Left lung (tissue), 14 donors: ENCODE measurements at places on chromosomes 5 and 9.

DNA sequence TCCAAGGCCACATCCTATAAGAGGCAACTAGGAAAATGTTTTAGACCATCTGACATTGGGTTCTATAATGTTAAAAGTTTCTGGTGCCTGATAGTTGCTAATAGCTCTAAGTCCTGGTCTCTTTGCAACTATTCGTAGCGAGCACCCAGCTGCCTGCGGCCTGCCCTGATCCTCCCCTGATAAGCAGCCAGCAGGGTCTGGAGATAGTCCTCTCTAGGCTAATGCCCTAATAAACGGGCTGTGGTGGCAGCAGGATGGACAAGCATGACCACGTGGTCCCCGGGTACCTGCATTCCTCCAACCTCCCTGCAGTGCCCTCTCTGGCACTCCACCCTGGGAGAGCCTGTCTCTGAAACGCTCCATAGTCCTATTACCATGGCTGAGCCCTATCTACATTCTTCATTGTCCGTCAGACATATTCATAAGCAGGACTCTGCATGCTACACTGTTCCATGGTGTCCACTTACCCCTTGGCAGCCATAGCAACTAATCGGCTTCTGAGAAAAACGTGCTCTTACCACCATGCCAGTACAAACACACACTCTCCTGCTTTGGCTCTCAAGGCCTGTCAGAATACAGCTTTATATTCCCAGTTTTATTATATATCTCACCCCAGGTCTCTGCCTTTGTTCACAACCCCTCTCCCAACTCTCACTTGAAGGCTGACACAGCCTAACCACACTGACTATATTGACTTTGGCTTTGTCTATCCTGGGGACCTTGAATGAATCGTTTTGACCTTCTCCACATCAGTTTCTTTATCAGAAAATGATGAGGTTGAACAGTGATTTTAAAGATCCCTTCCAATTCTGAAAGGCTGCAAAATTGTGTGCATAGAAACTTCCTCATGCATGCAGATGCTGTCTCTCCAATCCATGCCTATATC, 49.9 kb upstream of the DAPK1 start:
- no peak for DNase-seq
- H3K4me1 ChIP-seq, result no peaks in the 10 kb centered on the region
- H3K27ac ChIP-seq, result no peak overlapping the region
- H3K36me3 ChIP-seq, result no peaks in the 10 kb centered on the region
- no peak overlapping the region for H3K4me3 ChIP-seq

DNA sequence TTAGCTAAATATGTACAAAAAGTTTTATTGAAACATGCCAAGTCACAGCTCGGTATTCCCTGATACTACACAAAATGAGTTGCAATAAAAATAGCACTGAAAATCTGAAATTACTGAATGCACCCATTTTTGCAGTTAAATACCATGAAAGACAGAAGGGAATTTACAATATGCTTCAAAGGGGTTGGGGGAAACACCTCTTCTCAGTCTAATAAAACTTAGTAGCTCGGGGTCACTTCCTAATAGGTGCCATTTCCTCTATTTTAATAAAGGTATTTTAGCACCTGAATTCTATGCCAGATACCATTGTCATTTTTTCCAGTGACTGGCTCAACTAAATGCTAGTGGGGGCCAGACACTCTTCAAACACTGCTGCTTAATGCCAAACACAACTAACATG, 204.1 kb upstream of the MEF2C start:
- no peaks in the 10 kb centered on the region for H3K36me3 ChIP-seq
- no peaks in the 10 kb centered on the region for H3K27me3 ChIP-seq
- H3K4me3 ChIP-seq, result no peak overlapping the region
- DNase-seq, result no peak
- H3K4me1 ChIP-seq, result no peaks in the 10 kb centered on the region
- no peak overlapping the region for H3K27ac ChIP-seq

DNA sequence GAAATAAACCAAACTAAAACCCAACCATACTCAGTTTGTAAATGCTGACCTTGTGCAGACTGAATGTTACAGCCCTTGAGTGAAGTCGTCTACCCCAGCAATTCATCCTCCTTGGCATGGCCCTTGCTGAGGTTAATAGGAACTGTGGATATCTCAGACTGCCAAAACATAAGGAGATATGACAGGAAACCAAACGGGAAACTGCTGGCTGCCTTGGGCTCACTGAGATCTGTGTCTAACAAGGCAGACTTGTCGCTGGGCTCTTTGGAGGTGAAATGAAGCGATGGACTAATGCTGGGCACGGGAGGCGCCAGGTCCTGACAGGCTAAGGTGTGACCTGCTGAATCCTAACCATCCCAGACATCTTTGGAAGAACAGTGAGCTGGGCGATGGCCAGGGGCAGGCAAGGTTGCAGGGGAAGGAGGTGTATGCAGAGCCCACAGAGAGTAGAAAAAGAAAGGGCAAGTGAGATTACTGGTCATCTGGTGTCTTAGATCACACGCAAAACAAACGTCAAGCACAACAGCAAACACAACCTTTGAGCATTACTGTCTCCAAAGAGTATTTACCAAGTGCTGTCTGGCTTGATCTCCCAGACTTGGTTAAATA, 44.6 kb upstream of the ALDH1A1 start:
- H3K27me3 ChIP-seq, result no peaks in the 10 kb centered on the region
- no peak for DNase-seq
- no peak overlapping the region for H3K27ac ChIP-seq
- no peak overlapping the region for H3K4me3 ChIP-seq
- H3K36me3 ChIP-seq, result no peaks in the 10 kb centered on the region
- peaks cover 8% of the 10 kb centered on the region for H3K4me1 ChIP-seq

DNA sequence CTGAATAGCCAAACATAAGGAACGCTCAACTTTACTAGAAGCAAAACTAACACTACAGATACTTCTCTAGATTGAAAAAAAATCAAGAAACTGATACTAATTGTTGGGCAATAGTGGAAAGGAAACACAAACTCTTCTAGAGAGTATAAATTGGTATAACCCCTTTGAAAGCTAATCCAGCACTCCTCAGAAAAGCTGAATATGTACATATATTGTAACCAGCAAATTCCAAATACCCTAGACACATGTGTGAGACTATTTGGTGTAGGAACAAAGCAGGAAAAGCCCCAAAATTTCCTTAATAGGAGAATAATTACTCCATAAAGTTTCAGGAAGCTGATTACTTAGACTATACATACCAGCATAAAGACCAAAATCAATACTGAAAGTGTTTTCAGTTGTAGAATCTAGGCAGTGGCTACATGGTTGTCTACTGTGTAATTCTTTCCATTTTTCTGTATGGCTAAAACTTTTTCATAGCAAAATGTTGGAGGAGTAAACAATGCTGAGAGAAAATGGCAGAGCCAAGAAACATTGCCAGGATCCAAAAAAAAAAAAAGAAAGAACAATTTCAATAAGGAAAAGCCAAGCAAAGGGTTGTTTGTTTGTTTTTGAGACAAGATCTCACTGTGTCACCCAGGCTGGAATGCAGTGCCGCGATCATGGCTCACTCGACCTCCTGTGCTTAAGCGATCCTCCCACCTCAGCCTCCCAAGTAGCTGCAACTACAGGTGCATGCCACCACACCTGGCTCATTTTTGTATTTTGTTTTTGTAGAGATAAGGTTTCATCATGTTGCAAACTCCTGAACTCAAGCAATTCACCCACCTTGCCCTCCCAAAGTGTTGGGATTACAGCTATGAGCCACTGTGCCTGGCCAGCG, 15.0 kb downstream of the SKP1 start:
- no peak for DNase-seq
- H3K4me1 ChIP-seq, result no peaks in the 10 kb centered on the region
- peaks cover 3% of the 10 kb centered on the region for H3K36me3 ChIP-seq
- H3K4me3 ChIP-seq, result no peak overlapping the region
- no peak overlapping the region for H3K27ac ChIP-seq

GRCh38 chr5:178460174-178460573, 130.0 kb downstream of the COL23A1 start:
- no peaks in the 10 kb centered on the region for H3K27me3 ChIP-seq
- no peak for DNase-seq
- no peak overlapping the region for H3K27ac ChIP-seq
- no peaks in the 10 kb centered on the region for H3K36me3 ChIP-seq

- H3K27me3 ChIP-seq, result no peaks in the 10 kb centered on the region
- no peaks in the 10 kb centered on the region for H3K36me3 ChIP-seq
- H3K4me3 ChIP-seq, result no peak overlapping the region
- no peak overlapping the region for H3K27ac ChIP-seq
- H3K4me1 ChIP-seq, result no peaks in the 10 kb centered on the region
These were observed 297.4 kb upstream of the TAS2R1 start for GRCh38 chr5:9927521-9927997.

DNA sequence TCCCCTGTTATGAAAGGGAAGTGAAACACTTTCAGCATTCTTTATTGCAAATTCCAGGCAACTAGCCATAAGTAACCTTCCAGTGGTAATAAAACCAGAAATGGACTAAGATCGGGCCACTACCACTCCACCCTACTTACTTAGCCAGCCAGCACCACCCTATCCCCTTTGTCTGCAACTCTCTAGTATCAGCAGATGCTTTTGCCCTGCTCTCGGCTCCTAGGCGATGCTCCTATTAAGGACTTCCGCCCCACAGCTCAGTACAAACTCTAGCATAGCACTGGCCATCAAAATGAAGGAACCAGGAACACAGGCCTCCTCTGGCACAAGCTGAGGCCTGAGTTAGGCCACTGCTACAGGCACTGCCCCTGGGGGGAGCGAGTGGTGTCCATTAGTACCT, 81.2 kb downstream of the GLDC start:
- no peaks in the 10 kb centered on the region for H3K27me3 ChIP-seq
- no peaks in the 10 kb centered on the region for H3K36me3 ChIP-seq
- no peak for DNase-seq
- no peak overlapping the region for H3K27ac ChIP-seq
- H3K4me1 ChIP-seq, result no peaks in the 10 kb centered on the region
- no peak overlapping the region for H3K4me3 ChIP-seq

- H3K4me1 ChIP-seq, result no peaks in the 10 kb centered on the region
- no peaks in the 10 kb centered on the region for H3K27me3 ChIP-seq
- no peaks in the 10 kb centered on the region for H3K36me3 ChIP-seq
- H3K4me3 ChIP-seq, result no peak overlapping the region
These were observed 15.5 kb downstream of the FGD3 start for GRCh38 chr9:92962846-92963245.

- H3K4me1 ChIP-seq, result peaks cover 19% of the 10 kb centered on the region
- DNase-seq, result no peak
- no peaks in the 10 kb centered on the region for H3K36me3 ChIP-seq
- peaks cover 35% of the 10 kb centered on the region for H3K27me3 ChIP-seq
- no peak overlapping the region for H3K4me3 ChIP-seq
These were observed 36.0 kb downstream of the SARDH start for GRCh38 chr9:133701981-133702797.

GRCh38 chr5:135218790-135219568, 180.1 kb downstream of the MACROH2A1 start:
- H3K4me3 ChIP-seq, result no peak overlapping the region
- H3K27ac ChIP-seq, result no peak overlapping the region
- H3K27me3 ChIP-seq, result no peaks in the 10 kb centered on the region
- peaks cover 13% of the 10 kb centered on the region for H3K4me1 ChIP-seq
- no peak for DNase-seq

- H3K27ac ChIP-seq, result no peak overlapping the region
- no peak for DNase-seq
- H3K27me3 ChIP-seq, result no peaks in the 10 kb centered on the region
- H3K36me3 ChIP-seq, result no peaks in the 10 kb centered on the region
These were observed 330.9 kb upstream of the GRIA1 start for GRCh38 chr5:153159616-153160015.

DNA sequence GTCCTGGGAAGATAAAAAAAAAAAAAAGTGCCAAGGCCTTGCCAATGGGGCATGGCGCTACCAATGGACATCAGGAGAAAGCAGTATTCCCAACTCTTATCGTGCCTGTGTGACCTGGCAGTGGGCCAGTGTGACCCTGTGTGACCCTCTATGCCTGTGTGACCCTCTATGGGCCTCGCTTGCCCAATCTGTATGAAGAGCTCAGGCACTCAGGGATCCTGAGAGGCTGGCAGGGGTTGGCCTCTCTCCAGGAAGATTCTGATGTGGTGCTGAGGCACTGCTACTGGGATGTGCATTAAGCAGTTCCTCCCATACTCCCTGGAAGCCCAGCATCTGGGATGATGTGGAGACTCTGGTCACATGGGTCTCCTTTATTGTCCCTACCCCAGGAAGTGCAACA, 179.2 kb downstream of the MACROH2A1 start:
- H3K27me3 ChIP-seq, result no peaks in the 10 kb centered on the region
- H3K27ac ChIP-seq, result no peak overlapping the region
- DNase-seq, result no peak

- no peaks in the 10 kb centered on the region for H3K4me1 ChIP-seq
- H3K4me3 ChIP-seq, result no peak overlapping the region
- H3K36me3 ChIP-seq, result no peaks in the 10 kb centered on the region
- H3K27ac ChIP-seq, result no peak overlapping the region
- no peaks in the 10 kb centered on the region for H3K27me3 ChIP-seq
These were observed 181.3 kb downstream of the DCP2 start for GRCh38 chr5:113157886-113158285.

- no peaks in the 10 kb centered on the region for H3K36me3 ChIP-seq
- H3K4me1 ChIP-seq, result no peaks in the 10 kb centered on the region
- H3K4me3 ChIP-seq, result no peak overlapping the region
- no peaks in the 10 kb centered on the region for H3K27me3 ChIP-seq
- no peak overlapping the region for H3K27ac ChIP-seq
These were observed 153.9 kb upstream of the MEF2C start for GRCh38 chr5:89036704-89037489.
